ENCODE measurements at places on chromosomes 11 and 22.

GRCh38 chr11:5928271-5928670 is 13.8 kb upstream of the OR56A3 start:
- DNase-seq, result no peak

- DNase-seq, result no peak
Measured at GRCh38 chr11:95138448-95138847, 48.8 kb downstream of the ENDOD1 start.

DNA sequence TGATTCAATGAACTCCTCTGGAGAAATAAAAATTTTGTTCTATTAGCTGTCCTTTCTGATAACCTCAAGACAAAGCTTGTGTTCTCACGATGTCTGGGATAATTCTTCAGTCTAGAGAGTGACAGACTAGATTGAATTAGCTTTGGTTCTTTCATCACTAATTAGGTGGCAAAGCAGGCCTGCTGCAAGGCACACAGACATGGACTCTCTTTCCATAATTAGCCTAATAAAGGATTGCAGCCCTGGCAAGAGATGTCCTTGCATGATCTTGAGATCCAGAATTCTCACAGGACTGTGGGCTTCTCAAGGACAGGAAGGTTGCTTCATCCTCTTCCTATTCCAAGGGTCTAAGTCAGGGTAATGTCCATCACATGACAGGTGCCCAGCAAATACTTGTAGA is 245.6 kb upstream of the ZC3H12C start:
- DNase-seq, result no peak

DNA sequence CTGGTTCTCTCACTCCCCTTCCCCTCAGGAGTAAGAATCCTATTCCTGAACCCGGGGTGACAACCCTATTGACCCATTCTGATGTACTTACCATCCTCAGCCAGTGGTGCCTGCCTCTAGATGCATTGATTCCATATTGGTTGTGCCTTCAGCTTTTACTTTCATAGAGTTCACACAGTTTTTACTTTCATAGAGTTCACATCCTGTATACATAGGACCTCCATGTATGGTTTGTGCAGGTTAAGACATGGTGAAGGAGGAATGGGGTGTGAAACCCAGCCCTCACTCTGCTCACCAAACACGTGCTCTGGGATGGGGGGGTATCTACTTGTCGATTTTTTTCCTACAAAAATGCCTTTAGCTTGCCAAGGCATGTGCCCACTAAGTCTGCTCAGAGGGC is 105.6 kb upstream of the TBCEL start:
- no peak for DNase-seq

DNA sequence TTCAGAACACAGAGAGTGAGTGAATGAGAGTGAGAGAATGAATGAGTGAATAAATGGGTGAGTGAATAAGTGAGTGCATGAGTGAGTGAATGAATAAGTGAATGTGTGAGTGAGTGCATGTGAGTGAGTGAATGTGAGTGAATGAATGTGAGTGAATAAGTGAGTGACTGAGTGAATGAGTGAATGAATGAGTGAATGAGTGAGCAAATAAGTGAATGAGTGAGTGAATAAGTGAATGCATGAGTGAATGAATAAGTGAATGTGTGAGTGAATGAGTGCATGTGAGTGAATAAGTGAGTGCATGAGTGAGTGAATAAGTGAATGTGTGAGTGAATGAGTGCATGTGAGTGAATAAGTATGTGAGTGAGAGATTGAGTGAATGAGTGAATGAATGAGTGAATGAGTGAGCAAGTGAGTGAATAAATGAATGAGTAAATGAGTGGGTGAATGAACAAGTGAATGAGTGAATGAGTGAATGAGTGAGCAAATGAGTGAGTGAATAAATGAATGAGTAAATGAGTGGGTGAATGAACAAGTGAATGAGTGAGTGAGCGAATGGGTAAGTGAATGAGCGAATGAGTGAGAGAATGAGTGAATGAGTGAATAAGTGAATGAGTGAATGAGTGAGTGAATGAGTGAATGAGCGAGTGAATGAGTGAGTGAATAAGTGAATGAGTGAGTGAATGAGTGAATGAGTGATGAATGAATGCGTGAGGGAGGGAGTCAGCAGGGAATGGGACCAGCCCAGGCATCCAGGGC is 21.3 kb upstream of the MUC5B start:
- no peak for DNase-seq

GRCh38 chr11:7651140-7651551 is 22.2 kb downstream of the CYB5R2 start:
- DNase-seq, result peak; percentile 75

- no peak for DNase-seq
Measured at GRCh38 chr22:43001271-43002201, 13.4 kb downstream of the PACSIN2 start.

DNA sequence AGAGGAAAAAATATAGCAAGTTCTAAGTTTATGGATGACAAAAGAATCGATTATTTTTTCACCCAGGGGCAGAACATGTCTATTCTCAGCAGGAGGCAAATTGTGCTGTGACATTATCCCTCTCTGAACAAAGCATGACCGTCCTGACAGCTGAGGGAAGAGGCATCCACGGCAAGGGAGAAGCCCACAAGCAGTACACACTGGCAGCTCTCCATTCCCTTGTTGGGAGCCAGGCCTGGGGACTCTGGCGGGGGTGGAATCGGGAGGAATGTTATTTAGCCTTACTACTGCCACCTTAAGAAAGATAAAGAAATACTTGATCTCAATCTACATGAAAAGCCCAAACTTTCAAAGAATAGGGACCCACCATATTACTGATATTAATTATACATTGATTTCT is 3.4 kb downstream of the KIRREL3 start:
- peak; percentile 73 for DNase-seq

DNA sequence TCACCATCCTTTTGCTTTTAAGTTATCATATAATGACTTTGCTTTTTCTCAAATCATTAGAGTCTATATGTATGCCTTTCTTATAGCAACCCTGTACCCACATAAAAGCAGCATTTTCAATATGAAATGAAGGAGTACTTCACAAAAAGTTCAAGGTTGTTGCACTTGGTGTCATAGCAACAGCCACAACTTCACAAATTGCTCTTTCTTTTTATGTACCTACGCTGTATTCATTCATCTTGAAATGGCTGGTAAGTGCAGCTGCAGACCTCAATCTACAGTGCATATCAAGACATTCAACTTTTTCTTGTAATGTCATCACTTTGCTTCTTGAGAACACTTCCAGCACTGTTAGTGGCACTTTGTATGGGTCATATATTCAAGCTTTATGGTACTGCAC is 18.6 kb downstream of the CWC15 start:
- no peak for DNase-seq

GRCh38 chr11:112459001-112459400 is 198.3 kb upstream of the PLET1 start:
- DNase-seq, result peak; percentile 25

DNA sequence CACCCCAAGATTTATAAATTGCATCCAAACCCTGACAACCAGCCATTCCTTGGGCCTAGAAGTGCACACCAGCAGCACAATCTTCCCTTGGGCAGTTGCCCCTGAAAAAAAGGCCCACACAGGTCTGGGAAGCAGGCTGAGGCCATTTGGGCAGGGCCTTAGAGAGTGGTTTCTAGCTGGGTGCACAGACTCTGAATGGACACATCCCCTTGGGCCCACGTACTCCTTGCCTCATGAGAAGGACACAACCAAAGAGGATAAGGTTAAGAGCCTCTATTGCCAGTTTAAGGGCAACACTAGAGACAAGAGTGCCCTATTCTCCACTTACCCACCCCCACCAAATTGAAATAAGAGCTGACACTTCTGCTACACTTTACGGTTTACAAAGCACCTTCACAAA is 933 bp upstream of the PANX3 start:
- no peak for DNase-seq
